ENCODE measurements at places on chromosomes 2 and 18.

DNA sequence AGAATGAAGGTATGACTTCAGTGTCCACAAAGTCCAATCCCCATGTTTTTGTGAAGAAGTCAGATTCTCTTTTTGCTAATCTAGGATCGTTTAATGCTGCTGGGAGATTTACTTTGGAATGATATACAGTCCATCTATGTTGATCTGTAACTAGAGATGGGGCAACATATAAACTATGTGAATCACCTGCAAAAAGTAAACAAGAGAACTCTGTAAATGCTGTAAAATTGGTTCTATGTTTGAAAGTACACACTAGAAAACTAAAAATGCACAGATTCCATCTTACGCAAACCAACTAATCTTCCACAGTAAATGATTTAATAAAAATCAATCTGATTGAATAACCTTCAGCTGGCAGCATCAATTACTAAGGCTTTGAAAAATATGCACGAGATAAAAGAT, 37.5 kb downstream of the VPS54 start:
- DNase-seq, result no peak
- H3K36me3 ChIP-seq, result peaks cover 5% of the 10 kb centered on the region
- no peaks in the 10 kb centered on the region for H3K27me3 ChIP-seq
- H3K4me1 ChIP-seq, result peaks cover 4% of the 10 kb centered on the region
- no peak overlapping the region for H3K27ac ChIP-seq

GRCh38 chr2:225464346-225465025, 65.0 kb downstream of the NYAP2 start:
- no peak overlapping the region for H3K4me3 ChIP-seq
- no peak for DNase-seq
- H3K36me3 ChIP-seq, result no peaks in the 10 kb centered on the region
- no peaks in the 10 kb centered on the region for H3K27me3 ChIP-seq

DNA sequence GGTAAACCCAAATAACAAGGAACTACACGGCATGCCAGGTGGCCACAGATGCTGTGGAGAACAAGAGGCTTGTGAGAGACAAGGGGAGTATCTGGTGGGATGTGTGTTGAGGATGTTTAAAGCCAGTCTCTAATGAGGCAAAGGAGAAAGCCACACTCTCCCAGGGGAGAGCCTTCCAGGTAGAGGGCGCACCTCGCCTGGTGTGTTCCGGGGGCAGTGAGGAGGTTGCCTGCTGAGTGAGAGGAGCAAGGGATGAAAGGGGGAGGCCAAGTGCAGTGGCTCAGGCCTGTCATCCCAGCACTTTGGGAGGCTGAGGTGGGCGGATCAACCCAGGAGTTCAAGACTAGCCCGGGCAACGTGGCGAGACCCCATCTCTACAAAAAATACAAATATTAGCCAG, 16.2 kb downstream of the SAG start:
- DNase-seq, result no peak
- no peaks in the 10 kb centered on the region for H3K4me1 ChIP-seq
- no peaks in the 10 kb centered on the region for H3K36me3 ChIP-seq
- no peak overlapping the region for H3K27ac ChIP-seq
- H3K4me3 ChIP-seq, result no peak overlapping the region

GRCh38 chr2:216690853-216691741, 4.3 kb downstream of the IGFBP5 start:
- H3K27me3 ChIP-seq, result no peaks in the 10 kb centered on the region
- H3K4me1 ChIP-seq, result peaks cover 2% of the 10 kb centered on the region
- H3K4me3 ChIP-seq, result peak overlapping the region; percentile 66
- H3K27ac ChIP-seq, result peak overlapping the region; percentile 32
- H3K36me3 ChIP-seq, result no peaks in the 10 kb centered on the region

- no peak overlapping the region for H3K4me3 ChIP-seq
- no peak overlapping the region for H3K27ac ChIP-seq
- H3K4me1 ChIP-seq, result peaks cover 2% of the 10 kb centered on the region
- H3K27me3 ChIP-seq, result peaks cover 39% of the 10 kb centered on the region
- DNase-seq, result peak; percentile 83
- no peaks in the 10 kb centered on the region for H3K36me3 ChIP-seq
These were observed 2.4 kb upstream of the INHBB start for GRCh38 chr2:120343433-120344105.

DNA sequence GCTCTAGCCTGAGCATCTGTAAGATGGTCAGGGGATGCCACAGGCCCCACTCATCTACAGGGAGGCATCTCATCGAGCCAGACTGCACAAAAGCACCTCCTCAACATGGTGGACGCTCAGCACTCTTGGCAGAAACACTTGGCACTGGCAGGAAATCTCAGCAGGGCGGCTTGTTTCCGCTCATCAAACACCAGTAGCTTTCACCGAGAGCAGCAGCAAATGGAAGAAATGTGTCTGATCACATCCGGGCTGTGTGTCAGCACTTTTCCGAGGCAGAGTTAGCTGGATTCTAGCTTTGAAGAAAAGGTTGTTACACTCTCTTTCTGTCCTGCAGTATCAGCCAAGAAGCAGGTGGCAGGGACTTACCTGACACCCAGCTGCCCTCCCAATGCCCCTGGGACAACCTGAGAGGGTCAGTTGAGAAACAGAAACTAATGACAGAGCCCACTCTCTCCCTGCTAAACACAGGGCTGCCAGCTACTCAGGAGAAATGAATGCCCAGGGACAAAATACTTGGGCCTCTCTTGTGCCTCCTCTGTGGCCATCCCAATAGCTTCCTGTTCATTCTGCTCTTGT, 68.9 kb upstream of the FZD7 start:
- no peaks in the 10 kb centered on the region for H3K36me3 ChIP-seq
- H3K27ac ChIP-seq, result no peak overlapping the region
- no peak for DNase-seq
- H3K4me1 ChIP-seq, result no peaks in the 10 kb centered on the region
- no peaks in the 10 kb centered on the region for H3K27me3 ChIP-seq
- H3K4me3 ChIP-seq, result no peak overlapping the region

DNA sequence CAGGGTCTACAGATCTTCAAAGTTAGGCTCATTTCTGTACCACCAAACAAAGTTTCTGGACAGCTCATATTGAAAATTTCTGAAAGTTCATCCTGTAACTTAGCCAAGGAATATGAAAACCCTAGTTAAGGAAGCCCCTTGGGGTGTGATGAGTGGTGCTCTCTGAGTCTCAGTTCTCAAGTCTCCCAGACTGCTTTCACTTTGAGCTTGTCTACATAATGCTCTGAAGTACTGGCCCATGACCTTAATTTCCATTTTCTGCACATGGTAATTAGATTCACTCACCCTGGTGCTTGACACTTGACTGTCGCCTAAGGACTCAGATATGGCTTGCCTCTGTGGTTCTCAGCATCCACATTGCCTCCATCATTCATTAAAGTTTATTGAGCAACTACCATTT, 51.7 kb upstream of the SATB2 start:
- H3K36me3 ChIP-seq, result no peaks in the 10 kb centered on the region
- no peaks in the 10 kb centered on the region for H3K4me1 ChIP-seq
- H3K4me3 ChIP-seq, result no peak overlapping the region
- no peaks in the 10 kb centered on the region for H3K27me3 ChIP-seq

DNA sequence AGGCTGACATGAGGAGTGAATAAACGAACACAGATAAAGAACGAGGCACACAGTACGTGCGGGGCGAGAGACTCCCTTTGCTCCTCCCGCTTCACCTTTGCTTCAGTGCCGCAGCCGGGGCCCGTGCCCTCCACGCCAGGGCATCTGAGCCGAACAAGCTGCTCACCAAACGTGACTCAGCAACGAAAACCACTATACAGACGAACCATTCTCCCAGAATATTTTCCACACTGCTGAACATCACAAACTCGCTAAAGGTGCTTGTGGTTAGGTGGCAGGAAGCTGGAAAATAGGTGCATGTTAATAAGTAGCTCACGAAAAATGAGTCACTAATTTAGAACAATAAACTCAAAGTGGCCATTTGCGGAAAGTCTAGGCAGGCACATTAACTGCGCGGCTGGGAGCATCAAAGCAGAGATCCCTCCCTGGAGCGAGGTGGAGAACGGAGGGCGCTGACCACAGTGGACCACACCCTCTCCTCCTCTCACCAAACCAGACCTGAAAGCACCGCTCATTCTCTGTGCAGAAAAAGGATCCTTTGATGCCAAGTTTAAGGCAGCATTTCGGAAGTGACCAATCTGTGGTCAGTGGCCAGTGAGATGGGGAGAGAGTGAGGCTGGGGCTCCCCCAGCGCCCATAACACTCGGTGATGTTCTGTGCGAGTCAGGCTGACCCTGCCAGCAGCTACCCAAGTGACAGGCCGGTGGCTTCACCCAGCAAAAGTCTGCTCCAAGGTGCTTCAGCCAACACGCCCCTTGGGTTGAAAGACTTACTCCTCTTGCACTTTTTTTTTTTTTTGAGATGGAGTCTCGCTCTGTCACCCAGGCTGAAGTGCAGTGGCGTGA, 153.2 kb downstream of the HDAC4 start:
- peak; percentile 89 for DNase-seq
- no peaks in the 10 kb centered on the region for H3K27me3 ChIP-seq
- no peak overlapping the region for H3K4me3 ChIP-seq
- H3K27ac ChIP-seq, result peak overlapping the region; percentile 44

GRCh38 chr2:236991874-236992273, 93.8 kb upstream of the COPS8 start:
- no peak overlapping the region for H3K27ac ChIP-seq
- no peak for DNase-seq
- peaks cover 3% of the 10 kb centered on the region for H3K4me1 ChIP-seq
- no peaks in the 10 kb centered on the region for H3K27me3 ChIP-seq
- H3K36me3 ChIP-seq, result no peaks in the 10 kb centered on the region

Data from kidney (tissue), 22 donors.